ENCODE measurements at places on chromosomes 6 and 20.

DNA sequence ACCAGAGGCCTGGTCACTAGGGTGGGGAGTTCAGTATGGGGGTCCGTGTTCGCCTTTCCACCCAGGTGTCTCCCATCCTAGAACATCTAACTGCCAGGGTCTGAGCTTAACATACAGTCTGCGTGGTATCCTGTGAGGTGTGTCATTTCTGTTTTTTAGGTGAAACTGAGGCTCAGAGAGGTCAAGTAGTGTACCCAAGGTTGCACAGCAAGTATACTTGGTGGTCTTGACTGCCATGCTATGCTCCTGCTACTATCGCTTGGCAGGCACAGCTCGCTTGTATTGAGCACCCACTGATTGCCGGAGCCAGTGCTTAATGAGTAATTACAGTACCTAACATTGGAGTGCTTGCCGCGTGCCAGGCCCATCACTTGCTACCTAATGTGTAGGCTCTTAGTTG, 26.2 kb downstream of the GTSF1L start:
- no peak for DNase-seq

- peak; percentile 78 for DNase-seq
Measured at GRCh38 chr20:53582574-53583351, 10.9 kb downstream of the ZNF217 start.

GRCh38 chr6:79158856-79159516, 75.5 kb downstream of the HMGN3 start:
- DNase-seq: no peak

DNA sequence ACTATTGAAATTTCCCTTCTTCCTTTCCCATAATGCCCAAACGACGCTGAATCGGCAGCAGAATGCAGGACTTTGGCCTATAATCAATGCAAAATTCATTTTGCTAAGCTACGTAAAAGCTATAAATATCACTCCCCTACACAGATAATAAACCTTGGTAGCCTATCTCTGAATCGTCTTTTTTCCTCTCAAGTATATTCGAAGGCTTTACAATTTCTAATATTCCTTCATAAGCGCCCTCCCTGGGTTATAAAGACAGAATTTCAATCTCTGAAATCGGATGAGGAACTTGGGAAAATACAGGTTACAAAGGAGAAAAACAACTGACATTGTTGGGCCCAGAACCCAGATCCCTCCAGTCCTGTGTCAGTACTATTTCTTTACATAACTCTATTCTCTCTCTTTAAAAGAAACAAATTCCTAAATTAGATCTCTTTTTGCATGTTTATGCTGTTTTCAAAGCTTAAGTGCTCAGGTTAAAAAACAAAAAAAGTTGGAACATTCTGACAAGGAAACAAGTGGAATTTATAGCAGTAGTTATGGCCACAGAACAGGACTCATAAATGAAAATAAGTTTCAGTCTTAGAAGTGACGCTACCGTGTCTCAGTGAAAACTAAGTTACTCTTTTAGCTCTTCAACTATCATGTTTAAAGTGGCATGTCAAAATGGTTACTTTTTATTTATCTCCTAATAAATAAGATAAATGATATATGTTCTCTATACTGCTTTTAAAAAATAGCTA, 84.5 kb downstream of the SESN1 start:
- DNase-seq: peak; percentile 26

GRCh38 chr6:156197513-156197912, 579.7 kb upstream of the ARID1B start:
- DNase-seq: no peak

DNA sequence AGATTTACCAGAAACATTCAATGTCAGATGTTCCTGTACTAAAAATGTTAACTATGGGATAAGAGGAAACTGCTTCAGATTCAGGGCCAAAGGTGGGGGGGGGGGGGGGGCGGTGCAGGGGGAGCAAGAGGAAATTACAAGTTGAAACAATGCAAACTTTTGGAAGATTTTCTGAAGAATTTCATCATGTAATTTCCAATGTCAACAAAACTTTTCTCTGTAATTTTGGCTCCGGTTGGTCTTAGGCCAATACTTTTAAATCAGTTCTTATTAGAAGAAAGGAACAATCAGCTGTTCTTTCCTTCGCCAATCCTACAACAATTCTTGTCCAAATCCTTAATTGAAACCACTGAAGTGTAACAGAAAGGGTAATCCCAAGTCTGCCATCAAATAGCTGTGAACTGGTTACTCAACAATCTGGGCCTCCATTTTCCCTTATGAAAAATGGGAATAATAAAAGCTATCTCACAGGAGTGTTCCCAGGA, 13.1 kb downstream of the UQCC1 start:
- DNase-seq: no peak

- no peak for DNase-seq
Measured at GRCh38 chr6:50093116-50093937, 43.6 kb upstream of the DEFB112 start.

- no peak for DNase-seq
Measured at GRCh38 chr20:18258126-18258860, 30.0 kb upstream of the ZNF133 start.

GRCh38 chr20:16498526-16499253, 74.6 kb downstream of the KIF16B start:
- no peak for DNase-seq

Data from CD8-positive, alpha-beta T cell (primary cell).